ENCODE measurements at places on chromosomes 12 and 14.
A peak's percentile ranks its signal among the peaks of the same experiment; 100 is the strongest.

- DNase-seq, result peak; percentile 36
Measured at GRCh38 chr14:79279645-79280597, 931.4 kb downstream of the DIO2 start.

DNA sequence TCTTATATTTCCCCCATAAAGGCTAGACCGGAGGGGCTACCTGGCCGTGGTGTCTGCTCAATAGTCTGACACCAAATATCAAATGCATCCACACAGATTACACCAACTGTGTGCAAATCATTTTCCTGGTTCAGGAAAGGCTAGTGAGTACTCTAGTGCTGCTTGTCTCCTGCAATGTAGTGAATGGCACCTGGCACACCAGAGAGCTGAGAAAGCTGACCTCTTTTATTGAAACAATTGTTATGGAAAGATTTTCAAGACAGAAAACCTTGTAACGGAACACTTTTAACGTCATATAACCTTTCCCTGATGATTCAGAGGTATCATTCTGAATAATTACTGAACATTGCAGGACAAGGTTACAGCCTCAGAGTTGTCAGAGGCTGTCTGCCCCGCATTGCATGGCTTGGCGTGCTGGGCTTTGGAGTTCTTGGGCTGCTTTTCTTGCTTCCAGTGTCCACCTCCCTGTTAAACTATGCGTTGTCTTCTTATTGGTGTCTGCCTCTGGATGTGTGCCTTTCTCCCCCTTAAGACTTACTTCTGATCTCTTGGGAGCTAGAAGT, 40.7 kb upstream of the HDAC7 start:
- DNase-seq, result no peak

DNA sequence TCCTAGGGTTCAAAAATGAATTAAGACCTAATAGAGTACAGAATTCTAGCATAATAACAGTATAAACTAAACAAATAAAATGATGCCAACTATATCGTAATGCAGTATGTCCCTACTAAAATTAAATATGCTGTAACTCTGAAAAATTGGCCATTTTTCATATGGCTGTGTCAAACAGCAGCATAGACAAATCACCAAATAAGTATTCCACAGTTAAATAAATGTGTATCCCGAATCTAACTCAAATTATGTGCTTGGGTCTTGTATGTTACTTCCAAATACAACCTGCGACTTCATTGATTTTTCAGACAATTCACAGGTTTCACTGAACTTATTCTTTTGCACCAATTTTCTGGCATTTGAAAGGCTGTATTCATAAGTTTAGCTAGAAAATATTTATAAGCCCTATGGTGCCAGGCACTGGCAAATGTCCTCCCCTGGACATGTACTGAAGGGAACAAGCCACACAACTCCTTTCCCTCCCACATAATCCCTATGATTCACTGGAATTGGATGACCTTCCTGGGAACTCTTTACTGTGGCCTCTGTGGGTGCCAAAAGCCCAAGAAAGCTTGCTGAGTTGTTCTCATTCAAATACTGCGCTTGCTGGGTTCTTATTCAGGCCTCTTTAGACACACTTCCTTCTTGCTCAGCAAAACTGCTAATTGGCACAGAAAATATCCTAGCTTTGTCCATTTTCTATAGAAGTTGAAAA, 108.8 kb downstream of the KITLG start:
- peak; percentile 2 for DNase-seq

- no peak for DNase-seq
Measured at GRCh38 chr14:38127356-38127755, 80.3 kb upstream of the SSTR1 start.

All from cerebellum (tissue), 4 donors.